ENCODE measurements at places on chromosomes 5 and 9. TPM values are rescaled to one million over a fixed set of nuclear protein-coding genes. Genes with fewer than 3 reads are reported as not detected.

DNA sequence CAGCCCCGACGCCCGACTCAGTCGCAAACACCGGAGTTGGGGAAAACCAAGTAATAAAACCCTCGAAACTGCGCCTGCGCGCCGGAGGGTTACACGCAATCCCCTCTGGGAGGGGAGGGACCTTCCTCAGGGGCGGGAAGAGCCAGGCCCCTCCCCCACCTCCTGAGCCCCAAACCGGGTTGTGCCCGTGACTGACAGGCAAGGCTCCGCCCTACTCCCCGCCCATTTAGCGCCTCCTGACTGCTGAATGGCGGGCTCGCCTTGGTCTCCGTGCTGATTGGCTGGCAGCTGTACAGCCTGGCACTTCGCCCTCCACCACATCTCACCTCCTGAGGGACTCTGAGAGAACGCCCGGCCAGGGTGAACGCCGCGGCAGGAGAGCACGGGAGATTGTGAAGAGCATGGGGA lies at the start of gene PRDM9:
Gene PRDM9, plus strand, starts transcription at position 332 of the 408 bp plus-strand sequence. CDS start 1,425 bp downstream, outside the sequence.
- no peak within 1 kb of the TSS for H3K4me3 ChIP-seq
- H3K27me3 ChIP-seq: no peaks in the 10 kb centered on the region
- no peak within 1 kb of the TSS for H3K27ac ChIP-seq

DNA sequence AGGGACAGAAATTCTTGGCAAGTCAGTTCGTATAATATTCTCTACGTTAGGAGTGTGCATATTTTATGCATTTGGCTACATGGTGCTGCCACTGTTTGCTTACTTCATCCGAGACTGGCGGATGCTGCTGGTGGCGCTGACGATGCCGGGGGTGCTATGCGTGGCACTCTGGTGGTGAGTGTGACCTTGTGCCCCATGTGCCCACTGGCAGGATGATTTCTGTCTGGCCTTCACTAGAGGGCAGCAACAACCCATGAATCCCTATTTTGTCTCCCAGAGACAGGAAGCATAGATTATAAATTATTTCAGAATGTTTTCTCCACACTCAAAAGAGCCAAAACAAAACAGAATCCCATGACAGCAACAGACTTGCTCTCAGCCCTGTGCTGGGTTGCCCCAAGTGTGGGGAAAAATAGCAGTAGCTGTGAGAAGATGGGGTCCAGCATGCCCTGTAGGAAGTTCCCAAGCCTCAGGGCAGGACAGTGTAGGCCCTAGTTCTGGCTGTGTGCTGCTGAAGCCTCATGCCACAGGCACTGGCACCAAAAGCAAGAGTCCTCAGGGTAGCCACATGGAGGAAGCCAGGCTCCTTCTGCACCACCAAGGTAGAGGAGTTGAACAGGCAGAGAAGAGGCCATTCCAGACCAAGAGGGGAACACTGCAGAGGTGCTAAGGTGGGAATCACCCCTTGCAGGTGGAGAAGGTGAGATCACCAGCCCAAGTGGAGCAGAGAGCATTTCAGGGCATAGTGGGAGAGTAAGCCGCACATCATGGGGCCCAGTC lies 16.0 kb downstream of the SLC22A5 start:
- peak overlapping the region; percentile 87 for H3K27ac ChIP-seq
- no peaks in the 10 kb centered on the region for H3K36me3 ChIP-seq

DNA sequence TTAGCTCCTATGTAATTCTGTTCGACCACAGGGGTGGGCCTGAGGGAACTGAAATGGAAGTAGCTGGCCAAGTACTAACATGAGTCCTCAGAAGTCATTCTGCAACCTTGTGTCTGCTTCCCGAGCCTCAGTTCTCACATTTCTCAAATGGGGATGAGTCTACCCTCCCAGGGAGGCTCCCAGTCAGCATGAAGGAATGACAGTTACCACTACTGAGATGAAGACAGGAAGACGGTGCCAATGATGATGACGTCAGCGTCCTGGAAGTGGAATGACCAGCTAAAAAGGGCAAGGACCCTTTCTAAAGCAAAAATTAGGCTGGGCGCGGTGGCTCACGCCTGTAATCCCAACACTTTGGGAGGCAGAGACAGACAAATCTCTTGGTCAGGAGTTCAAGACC lies 6.8 kb downstream of the PIP5KL1 start:
- no peak for DNase-seq
- H3K4me3 ChIP-seq: no peak overlapping the region
- no peak overlapping the region for H3K27ac ChIP-seq
- H3K27me3 ChIP-seq: no peaks in the 10 kb centered on the region
- no peaks in the 10 kb centered on the region for H3K36me3 ChIP-seq

GRCh38 chr5:97476852-97477534 lies 293.9 kb upstream of the RIOK2 start:
- H3K27ac ChIP-seq: no peak overlapping the region
- no peak for DNase-seq
- H3K4me3 ChIP-seq: no peak overlapping the region
- peaks cover 5% of the 10 kb centered on the region for H3K4me1 ChIP-seq
- H3K36me3 ChIP-seq: no peaks in the 10 kb centered on the region

DNA sequence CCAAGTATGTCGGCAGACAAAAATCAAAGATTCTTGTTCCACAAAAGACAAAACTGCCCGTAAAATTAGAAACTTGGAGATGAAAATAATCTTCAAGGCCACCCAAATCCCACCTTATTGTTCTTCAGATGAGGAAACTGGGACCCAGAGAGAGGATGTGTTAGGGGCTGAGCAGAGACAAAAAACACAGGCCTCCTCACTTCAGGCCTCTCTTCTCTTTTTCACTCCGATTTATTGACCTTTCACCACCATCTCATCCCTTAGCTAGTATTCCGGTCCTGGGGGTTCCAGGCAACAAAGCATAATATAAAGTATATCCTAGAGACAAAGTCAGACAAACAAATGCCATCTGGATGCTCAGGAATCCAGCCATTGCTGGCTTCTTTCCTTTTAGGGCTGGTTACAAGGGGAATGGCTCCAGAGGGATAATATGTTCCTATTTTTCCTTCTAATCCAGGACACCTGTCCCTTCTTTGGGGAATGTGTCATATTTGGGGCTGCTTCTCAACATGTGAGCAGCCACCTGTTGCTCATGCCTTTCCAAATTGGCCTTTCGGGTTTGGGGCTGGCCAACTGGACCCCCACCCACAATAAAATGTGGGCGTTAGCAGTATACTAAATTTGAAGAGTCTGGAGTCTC lies 42.2 kb upstream of the AFAP1L1 start:
- no peaks in the 10 kb centered on the region for H3K36me3 ChIP-seq
- no peaks in the 10 kb centered on the region for H3K4me1 ChIP-seq
- no peak overlapping the region for H3K27ac ChIP-seq
- no peaks in the 10 kb centered on the region for H3K27me3 ChIP-seq
- no peak overlapping the region for H3K4me3 ChIP-seq

DNA sequence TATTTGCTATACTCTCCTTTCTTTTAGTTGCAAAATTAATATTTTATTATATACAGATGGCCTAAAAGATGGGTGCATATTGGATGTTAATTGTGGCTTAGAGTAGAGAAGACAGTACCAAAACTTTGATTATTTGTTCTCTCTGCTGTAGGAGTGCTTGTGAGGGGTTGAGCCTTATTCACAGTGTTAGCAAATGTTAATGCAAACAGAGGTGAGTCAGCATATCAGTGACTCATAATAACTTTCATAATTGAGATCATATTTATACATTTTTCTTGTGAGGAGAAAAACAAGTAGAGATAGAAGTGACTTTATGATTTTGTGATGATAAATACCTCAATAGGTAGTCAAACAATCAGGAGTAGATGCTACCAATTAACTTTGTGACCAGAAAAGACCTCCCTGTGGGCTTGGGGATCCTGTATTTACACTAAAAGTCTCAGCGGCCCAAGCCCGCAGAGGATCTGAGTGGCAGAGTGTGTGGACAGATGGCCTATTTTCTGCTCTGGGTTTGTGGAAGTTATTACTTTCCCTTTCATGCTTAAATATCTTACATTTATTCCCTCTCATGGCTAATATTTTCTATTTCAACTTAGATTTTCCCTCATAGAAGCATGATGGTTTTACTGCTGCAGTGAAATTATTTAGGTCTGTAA lies 226.5 kb downstream of the TAF11L14 start:
- H3K27ac ChIP-seq: no peak overlapping the region
- H3K27me3 ChIP-seq: no peaks in the 10 kb centered on the region
- H3K36me3 ChIP-seq: no peaks in the 10 kb centered on the region
- H3K4me1 ChIP-seq: no peaks in the 10 kb centered on the region
- no peak for DNase-seq

DNA sequence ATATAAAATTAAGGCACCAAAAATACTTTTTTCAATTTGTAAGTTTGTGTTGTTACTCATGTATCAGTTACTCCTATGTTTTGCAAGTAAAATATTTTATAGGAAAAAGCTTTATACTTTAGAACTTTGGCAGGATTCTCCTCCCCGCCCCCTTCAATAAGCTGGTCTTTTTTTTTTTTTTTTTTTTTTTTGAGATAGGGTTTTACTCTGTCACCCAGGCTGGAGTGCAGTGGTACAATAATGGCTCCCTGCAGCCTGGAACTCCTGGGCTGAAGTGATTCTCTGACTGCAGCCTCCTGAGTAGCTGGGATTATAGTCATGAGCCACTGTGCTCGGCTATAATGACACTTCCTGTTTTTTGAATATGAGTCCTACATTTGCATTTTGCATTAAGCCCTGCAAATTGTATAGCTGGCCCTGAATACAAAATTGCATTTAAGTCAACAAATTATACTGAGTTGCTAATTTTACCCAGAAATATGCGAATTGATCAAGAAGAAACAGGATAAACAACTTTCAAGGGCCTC lies 192.9 kb downstream of the PIK3R1 start:
- H3K27ac ChIP-seq: no peak overlapping the region
- peaks cover 1% of the 10 kb centered on the region for H3K4me1 ChIP-seq
- H3K27me3 ChIP-seq: no peaks in the 10 kb centered on the region
- no peak for DNase-seq

DNA sequence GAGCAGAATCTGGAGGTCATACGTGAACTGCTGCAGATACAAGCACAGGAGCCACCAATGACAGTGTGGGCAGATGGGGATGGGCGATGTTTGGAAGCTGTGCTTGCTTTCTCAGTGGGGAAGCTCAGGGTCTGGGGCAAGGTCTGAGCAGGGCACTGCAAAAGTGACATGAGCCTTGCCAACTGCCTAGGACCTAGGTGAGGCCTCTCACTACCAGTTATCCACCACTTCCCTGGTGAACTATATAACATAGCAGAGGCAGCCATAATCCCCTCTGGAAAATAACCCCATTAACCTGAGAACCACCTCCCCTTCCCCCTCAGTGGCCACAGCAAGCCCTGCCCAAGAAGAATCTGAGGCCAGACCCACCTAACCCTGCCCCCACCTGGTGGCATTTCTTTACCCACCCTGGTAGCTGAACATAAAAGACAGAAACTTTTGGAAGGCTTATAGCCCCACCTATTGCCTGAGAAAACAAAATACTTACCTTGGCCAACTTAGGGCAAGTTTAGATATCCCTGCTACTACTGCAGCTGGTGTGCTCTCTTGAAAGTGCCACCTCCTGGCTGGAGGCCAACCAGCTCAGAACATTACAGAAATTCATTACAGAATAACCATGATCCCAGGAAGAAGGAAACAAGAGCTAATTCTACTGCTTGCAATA lies 18.8 kb upstream of the SPEF2 start:
- no peaks in the 10 kb centered on the region for H3K36me3 ChIP-seq
- no peak overlapping the region for H3K27ac ChIP-seq
- no peaks in the 10 kb centered on the region for H3K4me1 ChIP-seq
- no peaks in the 10 kb centered on the region for H3K27me3 ChIP-seq

GRCh38 chr5:68070591-68071281 lies 144.8 kb upstream of the PIK3R1 start:
- no peak overlapping the region for H3K27ac ChIP-seq
- H3K4me1 ChIP-seq: peaks cover 2% of the 10 kb centered on the region
- no peak for DNase-seq
- H3K27me3 ChIP-seq: no peaks in the 10 kb centered on the region
- H3K4me3 ChIP-seq: no peak overlapping the region
- H3K36me3 ChIP-seq: no peaks in the 10 kb centered on the region

CORO2A gene
- 1.4 TPM for total RNA-seq

LCN12 gene
- total RNA-seq: 19.9 TPM

PCDHA6 gene
- total RNA-seq: 1.3 TPM

ADAMTS2 gene
- total RNA-seq: 14.5 TPM

SH3RF2 gene
- 1.0 TPM for total RNA-seq
